ENCODE measurements at places on chromosomes 2 and 18.
A peak's percentile ranks its signal among the peaks of the same experiment; 100 is the strongest.

- no peak for DNase-seq
Observed at GRCh38 chr2:47724221-47724981, 58.5 kb upstream of the MSH6 start.

- DNase-seq = no peak
Observed at GRCh38 chr2:207266648-207267047, 100.9 kb upstream of the KLF7 start.

DNA sequence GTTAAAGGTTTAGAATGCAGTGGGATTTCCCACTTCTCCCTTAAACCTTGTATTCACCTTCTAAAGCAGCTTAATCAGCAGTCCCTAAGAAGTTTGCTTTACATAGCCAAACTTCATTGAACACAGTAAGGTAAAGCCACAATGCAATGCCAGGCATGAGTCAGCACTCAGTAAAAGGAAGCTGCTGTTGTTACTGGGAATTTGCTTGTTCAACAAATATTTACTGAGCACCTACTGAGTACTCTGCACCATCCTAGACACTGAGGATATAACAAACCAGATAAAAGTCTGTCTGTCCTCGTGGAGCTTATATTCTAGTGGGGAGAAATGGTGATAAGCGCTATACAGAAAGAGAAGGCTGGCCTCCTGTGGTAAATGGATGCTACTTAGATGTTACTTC is 162.7 kb downstream of the PKP4 start:
- no peak for DNase-seq

DNA sequence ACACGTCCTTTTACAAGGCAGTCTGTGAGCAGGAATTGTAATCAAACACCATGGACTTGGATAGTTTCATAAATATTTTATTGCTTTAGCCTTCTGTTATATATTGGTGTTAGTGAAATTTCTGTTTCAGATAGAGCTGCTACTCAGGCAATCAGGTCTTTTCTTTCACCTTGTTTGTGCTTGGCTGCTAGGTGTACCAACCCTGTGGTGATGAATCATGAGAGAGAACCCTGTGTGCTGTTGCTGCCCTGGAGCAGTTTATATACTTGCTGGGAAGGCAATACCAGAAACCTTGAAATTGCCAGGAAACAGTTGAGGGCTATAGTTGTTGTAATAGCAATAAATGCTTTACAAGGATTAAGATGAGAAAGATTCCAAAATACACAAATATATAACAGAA is 84.5 kb downstream of the FSHR start:
- no peak for DNase-seq

- DNase-seq = no peak
Observed at GRCh38 chr2:199870581-199870980, 19.6 kb upstream of the FTCDNL1 start.

DNA sequence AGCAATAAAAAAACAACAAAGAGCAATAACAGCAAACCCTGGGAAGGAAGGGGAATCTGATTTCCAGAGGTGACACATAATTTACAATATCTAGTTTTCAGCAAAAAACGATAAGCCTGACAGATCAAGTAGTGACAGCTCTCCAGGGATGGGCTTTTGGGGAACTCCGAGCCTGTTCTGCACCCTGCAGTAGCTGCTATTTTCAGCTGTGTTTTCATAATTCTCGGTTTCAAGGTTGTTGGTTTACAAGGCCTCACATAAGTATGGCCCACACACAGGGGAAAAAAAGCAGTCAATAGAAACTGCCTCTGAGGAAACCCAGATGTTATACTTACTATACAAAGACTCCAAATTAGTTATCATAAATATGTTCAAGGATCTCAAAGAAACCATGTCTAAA is 67.7 kb upstream of the CTLA4 start:
- no peak for DNase-seq

- no peak for DNase-seq
Observed at GRCh38 chr2:64613276-64613675, 40.4 kb downstream of the SERTAD2 start.

DNA sequence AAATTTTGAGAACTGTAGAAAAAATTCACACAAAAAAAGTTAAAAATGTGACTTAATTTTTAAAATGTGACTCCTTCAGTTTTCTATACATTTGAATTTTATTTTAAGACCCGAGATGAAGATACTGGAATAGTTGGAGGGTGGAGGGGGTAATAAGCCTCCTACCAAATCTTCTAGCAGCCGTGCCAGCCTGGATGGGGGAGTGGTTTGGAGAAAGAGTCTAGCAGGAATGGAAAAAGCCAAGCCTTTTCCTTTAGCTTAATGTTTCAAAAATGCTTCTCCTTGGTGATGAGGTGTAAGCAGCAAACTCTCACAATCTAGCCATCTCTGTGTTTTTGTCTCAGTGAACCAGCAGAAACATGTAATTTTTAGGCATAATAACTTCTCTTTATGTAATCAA is 14.7 kb downstream of the CASP8 start:
- no peak for DNase-seq

DNA sequence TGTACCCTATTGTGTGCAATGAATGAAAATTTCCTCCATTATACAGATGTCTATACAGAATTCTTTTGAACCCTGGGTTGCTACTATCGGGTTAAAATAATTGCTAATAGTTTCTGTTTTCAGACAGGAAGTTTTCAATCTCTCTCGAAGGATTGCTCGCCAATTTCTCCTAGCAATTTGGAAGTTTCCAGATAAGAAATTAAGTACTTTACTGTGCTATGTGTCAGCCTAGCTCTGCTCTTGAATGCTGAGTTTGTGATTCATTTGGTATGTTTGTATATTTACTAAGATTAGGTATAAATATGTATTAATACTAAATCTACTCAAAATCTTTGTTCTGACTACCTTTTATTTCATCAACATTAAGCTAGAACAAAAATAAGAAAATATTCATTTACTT is 74.6 kb upstream of the ARL5A start:
- DNase-seq = no peak

DNA sequence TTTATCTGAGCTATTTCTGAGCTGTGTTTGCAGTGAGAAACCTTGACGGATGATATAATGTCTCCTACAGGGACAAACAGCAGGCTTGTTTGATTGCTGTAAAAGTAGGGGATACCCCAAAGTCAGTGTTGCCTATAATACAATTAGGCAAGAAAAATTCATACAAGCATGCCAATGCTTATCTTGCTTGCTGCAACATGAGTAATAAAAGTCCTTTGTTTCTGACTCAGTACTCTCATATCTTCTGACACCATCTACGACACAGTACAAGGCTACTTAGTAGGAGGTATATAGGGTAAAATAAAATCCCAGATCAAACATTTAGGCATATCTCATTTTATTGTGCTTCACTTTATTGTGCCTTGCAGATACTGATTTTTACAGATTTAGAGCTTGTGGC is 33.0 kb downstream of the ERBB4 start:
- DNase-seq = no peak

GRCh38 chr2:134818321-134818720 is 20.1 kb upstream of the ACMSD start:
- DNase-seq = no peak

- no peak for DNase-seq
Observed at GRCh38 chr2:120150040-120150482, 73.1 kb downstream of the TMEM185B start.

GRCh38 chr18:49638891-49639557 is 77.2 kb downstream of the LIPG start:
- DNase-seq = no peak

GRCh38 chr2:88159955-88160415 is 10.2 kb upstream of the THNSL2 start:
- DNase-seq = peak; percentile 12

DNA sequence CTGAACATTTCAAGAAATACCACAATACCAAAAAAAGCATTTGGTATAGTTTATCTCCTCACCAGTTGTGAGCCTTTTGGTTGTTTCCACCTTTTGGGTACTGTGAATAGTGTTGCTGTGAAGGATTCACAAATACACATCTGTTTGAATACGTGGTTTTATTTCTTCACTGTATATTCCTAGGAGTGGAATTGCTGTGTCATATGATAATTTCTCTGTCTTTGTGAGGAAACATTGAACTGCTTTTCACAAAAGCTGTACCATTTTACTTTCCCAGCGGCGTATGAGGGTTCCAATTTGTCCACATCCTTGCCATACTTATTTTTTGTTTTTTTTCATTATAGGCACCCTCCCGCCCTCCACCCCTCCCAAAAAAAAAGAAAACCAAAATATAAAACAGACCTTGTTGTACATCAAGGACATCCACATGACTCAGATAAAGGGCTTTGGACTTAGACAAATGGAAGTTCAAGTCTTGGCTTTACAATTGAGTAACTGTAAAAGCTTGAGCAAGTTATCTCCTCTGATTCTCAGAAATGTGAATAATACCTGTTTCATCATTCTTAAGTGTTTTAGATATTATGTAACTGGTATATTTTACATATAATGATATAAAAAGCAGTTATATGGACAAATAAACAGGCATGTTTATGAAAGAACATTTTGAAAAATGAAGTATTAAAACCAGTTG is 19.0 kb downstream of the UBE2E3 start:
- no peak for DNase-seq

- DNase-seq = no peak
Observed at GRCh38 chr2:3628241-3628679, 29.7 kb upstream of the ALLC start.

- DNase-seq = no peak
Observed at GRCh38 chr2:109344270-109344805, 215.3 kb downstream of the SH3RF3 start.

- DNase-seq = no peak
Observed at GRCh38 chr2:3143602-3144001, 234.0 kb downstream of the EIPR1 start.

- DNase-seq = no peak
Observed at GRCh38 chr18:10055125-10055750, 141.4 kb downstream of the VAPA start.

DNA sequence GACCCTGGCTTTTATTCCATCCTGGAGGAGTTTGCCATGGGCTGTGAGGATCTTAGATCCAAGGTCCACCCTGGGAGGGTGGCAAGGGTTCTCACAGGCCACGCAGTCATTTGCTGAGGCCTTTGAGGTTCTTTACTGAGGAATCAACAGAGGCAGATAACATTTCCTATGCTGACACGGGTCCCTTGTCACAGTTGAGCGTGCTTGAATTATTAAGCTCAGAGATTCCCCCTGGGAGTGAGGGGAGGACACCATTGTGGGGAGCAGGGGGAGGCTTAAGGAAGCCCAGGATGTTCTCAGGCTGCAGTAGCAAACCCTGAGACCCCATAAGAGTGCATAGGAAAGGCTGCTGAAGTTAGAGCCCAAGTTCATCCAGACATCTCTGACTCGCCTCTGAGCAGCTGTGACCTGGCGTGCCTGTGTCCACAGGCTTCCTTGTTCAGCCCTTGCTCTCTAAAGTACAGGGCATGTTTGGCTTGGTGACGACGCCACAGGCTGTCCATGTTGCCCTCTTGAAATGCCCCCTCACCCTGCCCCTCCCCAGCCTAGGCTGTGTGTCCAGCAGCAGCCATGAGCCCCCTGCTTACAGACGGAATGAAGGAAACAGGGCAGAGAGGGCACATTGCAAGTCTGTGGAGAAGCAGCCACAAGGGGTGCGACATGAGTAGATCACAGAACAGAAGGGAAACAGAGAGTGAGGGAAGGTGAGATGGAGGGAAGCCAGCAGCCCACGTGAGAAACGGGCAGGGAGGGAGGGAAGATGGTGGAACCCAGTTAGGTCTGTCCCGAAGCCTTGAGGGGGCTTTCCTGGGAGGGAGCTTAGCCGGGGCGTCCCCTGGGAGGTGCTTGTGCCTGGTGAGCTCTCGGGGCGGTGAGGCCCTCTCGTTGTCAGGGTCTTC is 34.0 kb downstream of the NAPG start:
- no peak for DNase-seq

DNA sequence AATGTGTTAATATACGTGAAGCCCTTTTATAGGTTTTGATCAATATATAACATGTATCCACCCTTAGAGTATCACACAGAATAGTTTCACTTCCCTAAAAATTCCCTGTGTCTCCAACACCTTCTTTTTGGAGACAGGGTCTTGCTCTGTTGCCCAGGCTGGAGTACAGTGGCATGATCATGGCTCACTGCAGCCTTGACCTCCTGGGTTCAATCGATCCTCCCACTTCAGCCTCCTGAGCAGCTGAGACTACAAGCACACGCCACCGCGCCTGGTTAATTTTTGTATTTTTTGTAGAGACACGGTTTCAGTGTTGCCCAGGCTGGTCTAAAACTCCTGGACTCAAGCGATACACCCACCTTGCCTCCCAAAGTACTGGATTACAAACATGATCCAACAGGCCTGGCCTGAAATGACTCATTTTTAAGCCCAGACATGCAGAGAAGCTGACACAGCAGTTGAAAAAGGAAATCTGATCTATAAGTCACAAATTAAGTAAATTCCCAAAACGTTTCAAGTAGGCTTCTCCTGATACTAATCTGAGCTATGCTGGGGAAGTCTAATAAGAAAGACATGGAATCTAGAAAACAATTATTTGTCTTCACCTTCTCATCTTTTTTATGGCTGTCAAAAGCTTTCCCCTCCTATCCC is 2.9 kb downstream of the DUSP11 start:
- no peak for DNase-seq

DNA sequence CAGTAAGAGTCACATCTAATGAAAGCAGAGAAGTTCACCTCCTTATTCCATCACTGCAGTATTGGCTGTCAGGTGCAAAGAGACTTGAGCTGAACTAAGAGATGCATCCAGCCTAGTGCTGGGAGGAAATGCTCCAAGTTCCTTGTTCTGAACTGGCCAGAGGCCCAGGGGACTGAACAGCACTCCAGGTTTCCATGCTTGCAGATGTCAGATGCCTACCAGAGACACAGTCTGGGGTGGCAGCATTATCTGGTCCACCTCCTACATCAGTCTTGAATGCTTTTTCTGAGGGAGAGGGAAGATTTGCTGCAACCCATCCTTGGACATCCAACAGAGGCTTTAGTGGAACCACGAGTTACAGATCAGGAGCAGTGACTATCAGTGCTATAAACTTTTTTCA is 331.3 kb downstream of the CYRIA start:
- DNase-seq = no peak

- DNase-seq = no peak
Observed at GRCh38 chr2:191713837-191714236, 35.9 kb downstream of the NABP1 start.

DNA sequence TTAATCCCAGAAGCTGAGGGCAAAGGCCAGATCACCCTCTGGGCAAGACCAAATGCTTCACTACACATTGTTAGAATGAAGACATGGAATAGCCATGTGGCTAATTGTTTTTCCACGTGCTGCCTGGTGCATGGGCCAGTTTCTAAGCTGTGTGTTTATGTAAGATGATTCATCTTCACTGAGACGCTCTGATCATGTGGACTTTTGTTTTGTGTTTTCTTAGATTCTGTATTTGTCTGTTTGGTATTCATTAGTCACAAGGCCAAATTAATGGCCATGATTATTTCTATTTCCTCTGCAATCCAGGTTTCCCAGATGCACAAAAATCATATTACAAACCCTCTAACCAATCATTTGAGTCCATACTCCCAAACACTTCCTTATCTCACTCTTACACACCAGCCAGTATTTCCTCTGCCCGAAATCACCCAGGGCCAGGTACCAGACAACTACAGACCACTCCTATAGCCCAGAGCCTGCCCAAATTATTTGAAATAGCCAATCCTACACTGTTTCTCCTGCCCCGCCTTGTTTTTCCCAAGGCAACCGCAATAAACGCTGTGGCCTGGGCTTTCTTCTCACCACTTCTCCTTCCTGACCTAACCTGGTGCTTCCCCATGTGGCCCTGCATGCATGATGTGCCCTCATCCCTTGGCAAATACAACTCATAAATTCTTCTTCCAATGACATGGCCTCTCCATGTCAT is 94.2 kb upstream of the SP3 start:
- DNase-seq = no peak

- no peak for DNase-seq
Observed at GRCh38 chr2:138708682-138709241, 71.4 kb downstream of the NXPH2 start.

GRCh38 chr2:144927429-144927828 is 407.5 kb upstream of the ZEB2 start:
- no peak for DNase-seq
